Muscle of back (tissue), 13 donors: ENCODE measurements at places on chromosomes 3 and 15. TPM values are rescaled to one million over a fixed set of nuclear protein-coding genes. Genes with fewer than 3 reads are reported as not detected.

The GRK7 gene
- polyA plus RNA-seq, result not detected

The CDHR4 gene
- not detected for polyA plus RNA-seq

The CCK gene
- polyA plus RNA-seq, result 5.5 TPM

The A4GNT gene
- polyA plus RNA-seq, result 0.23 TPM

The ZKSCAN7 gene
- polyA plus RNA-seq, result 6.4 TPM

The SCAANT1 gene
- polyA plus RNA-seq, result not detected

The HSPBAP1 gene
- polyA plus RNA-seq, result 7.0 TPM

The LSAMP gene
- 9.0 TPM for polyA plus RNA-seq

The NEK10 gene
- 4.2 TPM for polyA plus RNA-seq

The DPPA2 gene
- not detected for polyA plus RNA-seq

The TTC21A gene
- polyA plus RNA-seq, result 2.1 TPM

The XXYLT1 gene
- polyA plus RNA-seq, result 17.8 TPM

The SLC49A4 gene
- polyA plus RNA-seq, result 5.4 TPM

The ANKRD34C gene
- 0.03 TPM for polyA plus RNA-seq

The ADAMTSL3 gene
- polyA plus RNA-seq, result 57.2 TPM

The SNURF gene
- polyA plus RNA-seq, result 21.4 TPM

The SAMD7 gene
- not detected for polyA plus RNA-seq

The SYNPR gene
- polyA plus RNA-seq, result not detected

The PLSCR4 gene
- polyA plus RNA-seq, result 17.5 TPM

The GRM2 gene
- polyA plus RNA-seq, result 0.62 TPM

The LOXL1 gene
- 57.9 TPM for polyA plus RNA-seq

The SAMMSON gene
- polyA plus RNA-seq, result not detected

The SETD2 gene
- polyA plus RNA-seq, result 36.0 TPM

The RASL12 gene
- polyA plus RNA-seq, result 14.1 TPM

The LRRIQ4 gene
- polyA plus RNA-seq, result 0.26 TPM

The CISH gene
- 10.0 TPM for polyA plus RNA-seq

The PRTG gene
- 2.9 TPM for polyA plus RNA-seq

The RTP3 gene
- polyA plus RNA-seq, result 0.15 TPM

The PRSS50 gene
- polyA plus RNA-seq, result not detected

The SCN11A gene
- 3.9 TPM for polyA plus RNA-seq

The CXCR6 gene
- 0.66 TPM for polyA plus RNA-seq

The AMIGO3 gene
- polyA plus RNA-seq, result 1.3 TPM

The HRG gene
- polyA plus RNA-seq, result not detected

The DUOXA2 gene
- not detected for polyA plus RNA-seq

The TGM5 gene
- 0.50 TPM for polyA plus RNA-seq

The CRYGS gene
- polyA plus RNA-seq, result 4.1 TPM

The FBXW12 gene
- 0.43 TPM for polyA plus RNA-seq
